ENCODE measurements at places on chromosomes 5 and 9.

GRCh38 chr5:100755435-100755834 lies 147.6 kb downstream of the ST8SIA4 start:
- DNase-seq = no peak

DNA sequence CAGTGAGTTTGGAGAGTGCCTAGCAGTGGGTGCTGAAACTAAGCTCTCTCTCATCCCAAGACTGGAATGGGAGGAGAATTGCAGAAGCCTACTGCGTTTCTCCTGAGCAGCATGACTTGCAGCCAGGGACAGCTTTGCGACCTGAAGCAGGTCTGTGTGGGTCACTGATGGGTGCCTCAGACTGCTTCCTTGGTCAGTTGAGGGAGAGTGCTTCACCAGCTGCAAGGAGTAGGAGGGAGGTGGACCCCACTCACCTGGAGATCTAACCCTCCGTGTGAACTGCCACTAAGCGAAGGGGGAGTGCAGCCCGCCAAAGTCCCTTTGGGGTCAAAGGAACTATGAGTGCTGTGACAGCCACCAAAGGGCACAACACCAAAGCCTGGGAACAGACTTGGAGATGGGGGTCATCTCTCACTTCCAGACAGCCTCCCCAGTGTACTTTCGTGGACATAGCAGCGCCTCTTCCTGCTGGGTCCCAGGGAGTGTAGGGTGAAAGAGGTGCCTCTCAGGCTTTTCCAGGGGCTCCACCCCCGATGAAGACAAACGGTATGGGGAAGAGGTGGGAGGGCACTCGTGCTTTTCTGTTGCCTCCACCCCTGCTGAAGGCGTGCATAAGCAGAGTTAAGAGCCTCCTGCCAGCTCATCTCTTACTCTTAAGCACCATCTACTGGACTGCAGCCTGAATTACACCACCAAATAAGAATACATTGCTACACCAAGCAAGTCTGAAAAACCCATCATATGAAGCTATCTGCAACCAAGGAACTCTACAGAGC lies 34.3 kb upstream of the MACIR start:
- peak; percentile 6 for DNase-seq

- no peak for DNase-seq
These were observed 42.6 kb downstream of the NPR3 start for GRCh38 chr5:32753765-32754164.

DNA sequence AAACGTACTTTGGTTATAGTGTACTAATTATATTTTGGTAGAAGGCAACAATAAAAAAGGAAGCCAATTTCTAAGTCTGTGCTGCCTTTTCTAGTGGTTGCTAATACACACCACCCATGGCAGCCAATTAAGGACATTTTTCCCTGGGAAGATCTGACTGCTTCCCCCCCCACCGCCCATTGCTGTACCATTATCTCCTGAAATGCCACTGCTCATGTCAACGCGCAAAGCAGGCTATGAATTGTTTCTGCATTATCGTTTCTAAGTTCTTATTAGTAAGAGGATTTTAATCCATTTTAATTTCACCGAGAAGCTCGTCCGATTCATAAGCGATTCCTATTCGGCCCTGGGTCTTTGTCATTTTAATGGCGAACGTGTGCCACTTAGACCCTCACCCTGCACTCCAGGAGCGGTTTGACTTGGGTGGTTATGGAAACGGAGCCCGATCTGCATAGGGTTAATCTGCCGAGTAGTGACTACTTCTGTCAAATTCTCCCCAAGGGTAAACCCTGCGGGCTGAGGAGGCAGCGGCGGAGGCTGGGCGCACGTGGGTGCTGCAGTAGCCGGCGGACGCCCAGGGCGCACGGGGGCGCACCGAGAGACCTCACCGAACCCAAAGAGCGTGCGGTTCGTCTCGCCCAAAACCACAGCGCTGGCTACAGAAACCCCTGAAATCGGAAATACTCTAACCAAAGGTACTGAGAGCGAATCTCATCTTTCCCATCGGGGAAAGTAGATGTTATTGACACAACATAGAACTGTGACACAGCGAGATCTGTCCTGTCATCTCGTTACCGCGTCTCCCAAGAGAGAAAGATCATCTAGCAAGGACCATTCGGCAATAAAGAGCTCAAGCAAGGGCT lies 55.8 kb upstream of the SHC3 start:
- DNase-seq = no peak

DNA sequence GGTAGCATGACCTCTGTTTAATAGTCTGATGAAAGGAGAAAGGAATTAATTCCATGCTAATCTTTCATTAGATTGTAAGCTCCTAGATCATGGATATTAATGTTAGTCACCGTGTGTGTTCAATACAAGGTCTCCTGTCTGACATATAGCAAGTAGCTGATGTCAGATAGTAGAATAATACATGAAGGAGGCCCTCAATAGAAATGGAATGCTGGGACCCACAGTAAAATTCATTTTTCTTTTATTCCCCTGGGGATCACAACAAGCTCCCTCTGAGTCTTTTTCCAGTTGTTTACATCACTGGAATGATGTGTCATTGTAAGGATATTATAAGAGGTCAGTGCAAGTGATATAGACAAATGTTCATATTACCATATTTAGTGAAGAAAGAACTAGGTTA lies 240.3 kb upstream of the TRPC7 start:
- DNase-seq = no peak

DNA sequence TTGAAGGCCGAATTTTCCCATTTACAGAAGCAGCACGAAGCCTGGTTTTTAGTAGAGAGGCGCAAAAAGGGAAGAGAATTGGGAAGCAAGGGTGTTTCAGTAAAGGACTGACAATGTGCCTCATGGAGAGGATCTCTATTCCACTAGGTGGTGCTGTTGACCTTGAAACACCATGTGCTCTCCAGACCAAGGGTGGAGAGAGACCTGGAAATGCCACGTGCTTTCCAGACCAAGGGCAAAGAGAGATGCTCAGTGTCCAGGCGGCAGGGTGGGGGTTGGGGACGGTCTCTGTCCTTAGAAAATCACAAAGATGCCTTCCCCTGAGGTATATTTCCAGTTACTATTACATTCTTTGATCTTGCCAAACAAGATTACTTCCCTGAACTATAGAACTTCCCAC lies 425.3 kb downstream of the CSNK1G3 start:
- no peak for DNase-seq

All from hippocampal formation (tissue), 2 donors.